ENCODE measurements at places on chromosomes 7 and 10.

GRCh38 chr7:40546616-40547501 lies 412.1 kb downstream of the SUGCT start:
- DNase-seq: no peak

DNA sequence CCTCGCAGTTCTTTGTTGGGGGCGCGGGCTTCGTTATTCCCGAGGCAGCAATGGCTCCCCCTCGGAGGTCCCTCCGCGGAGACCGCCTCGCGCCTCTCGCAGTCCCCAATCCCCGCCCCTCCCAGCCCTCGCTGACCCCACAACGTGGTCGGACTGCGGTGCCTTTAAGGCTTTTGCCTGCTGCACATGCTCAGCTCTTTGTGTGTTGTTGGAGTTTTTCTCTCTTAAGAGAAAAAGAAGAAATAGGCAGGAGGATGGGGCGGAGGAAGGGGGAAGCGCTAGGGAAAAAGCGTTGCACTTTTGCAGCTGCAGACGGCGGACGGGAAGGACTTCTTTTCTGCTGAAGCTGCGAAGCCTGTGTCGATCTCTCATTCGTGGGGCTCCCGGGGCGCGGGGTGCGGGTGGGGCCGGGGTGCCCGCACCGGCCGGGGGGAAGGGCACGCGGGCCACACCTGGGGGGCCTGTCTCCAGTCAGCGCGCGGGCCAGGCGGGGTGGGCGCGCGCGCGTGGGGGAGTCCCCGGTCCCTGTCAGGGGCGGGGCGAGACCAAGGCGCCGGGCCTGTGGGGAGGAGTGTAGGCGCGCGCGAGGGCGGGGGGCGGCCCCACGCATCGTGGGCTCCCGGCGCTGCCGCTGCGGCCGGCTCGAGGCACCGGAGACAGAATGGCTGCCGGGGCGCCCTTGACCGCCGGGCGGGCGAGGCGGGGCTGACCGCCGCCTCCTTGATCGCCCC lies 445 bp upstream of the ATRNL1 start:
- no peak for DNase-seq

DNA sequence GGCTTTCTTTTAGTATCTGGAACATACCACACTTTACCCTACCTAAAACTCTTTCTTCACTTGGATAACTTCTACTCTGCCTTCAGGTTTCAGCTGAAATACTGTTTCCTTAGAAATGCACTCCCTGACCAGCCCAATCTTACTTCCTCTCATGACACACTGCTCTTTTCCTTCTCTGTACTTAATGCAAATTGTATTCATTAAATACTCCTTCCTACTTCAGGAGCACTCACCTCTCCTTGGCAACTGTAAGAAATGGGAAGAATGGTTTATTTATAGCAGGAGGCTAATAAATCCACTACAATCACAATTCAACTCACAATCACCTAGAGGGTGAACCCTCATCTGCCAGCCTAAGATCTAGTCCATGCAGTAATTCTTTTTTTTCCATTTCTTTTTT lies 15.2 kb downstream of the ZCWPW1 start:
- DNase-seq: no peak

GRCh38 chr10:86371116-86371515 lies 4.5 kb upstream of the GRID1 start:
- DNase-seq: no peak

- DNase-seq: no peak
Measured at GRCh38 chr10:43926371-43926770, 277.7 kb upstream of the ZNF32 start.

GRCh38 chr7:84510505-84510904 lies 315.9 kb upstream of the SEMA3A start:
- DNase-seq: no peak

- no peak for DNase-seq
Measured at GRCh38 chr7:21160401-21160800, 267.5 kb upstream of the SP4 start.

- no peak for DNase-seq
Measured at GRCh38 chr7:54906963-54907362, 111.9 kb upstream of the EGFR start.

DNA sequence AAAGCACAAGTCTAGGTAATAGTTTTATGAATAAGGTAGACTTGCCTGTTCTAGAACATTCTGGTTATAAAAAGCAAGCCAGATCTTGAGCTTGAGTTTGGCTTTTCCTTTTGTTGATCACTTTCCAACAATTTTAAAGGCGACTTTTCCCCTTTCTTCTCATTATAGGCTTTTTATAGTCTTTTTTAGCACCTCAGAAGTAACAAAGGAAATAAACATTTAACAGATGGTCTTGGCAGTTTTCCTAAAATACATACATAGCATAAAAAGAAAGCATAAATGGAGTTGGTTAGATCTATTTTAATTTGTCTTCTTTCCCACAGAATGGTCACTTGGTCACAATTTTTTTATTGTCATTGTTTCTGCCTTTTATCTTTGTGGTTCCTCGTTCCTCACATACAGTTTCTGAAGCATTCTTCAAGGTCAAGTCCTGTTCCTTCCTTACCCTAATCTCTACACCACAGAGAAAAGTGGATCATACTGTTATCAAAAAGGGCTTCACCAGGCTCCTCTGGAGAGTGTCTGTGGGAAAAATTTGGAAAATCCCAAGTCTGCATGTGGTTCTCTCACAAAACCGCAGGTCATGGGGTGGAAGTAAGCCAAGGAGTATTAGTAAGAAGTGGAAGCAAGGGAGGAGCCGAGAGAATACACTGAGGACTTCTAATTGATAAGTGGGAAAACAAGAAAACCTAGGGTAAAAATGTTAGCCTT lies 31.3 kb downstream of the THNSL1 start:
- DNase-seq: no peak

GRCh38 chr10:131346456-131346855 lies 34.9 kb upstream of the TCERG1L start:
- DNase-seq: no peak

DNA sequence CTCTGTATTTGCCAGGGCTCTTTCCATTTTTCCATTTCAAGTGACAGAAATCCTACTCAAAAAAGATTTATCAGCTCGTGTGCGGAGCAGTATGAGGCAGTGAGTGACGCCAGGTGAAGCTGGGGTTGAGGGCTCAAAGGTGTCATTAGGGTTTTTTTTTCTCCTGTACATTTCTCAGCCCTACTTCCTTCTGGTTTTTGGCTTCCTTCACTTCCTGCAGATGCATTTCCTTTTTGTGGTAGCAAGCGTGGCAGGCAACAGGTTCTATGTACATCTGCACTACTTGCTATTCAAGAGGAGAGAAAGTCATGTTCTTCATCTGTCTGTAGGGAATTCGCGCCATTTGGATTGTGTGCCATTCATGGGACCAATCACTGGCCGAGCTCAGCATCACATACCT lies 52.8 kb upstream of the AOAH start:
- DNase-seq: no peak

- no peak for DNase-seq
Measured at GRCh38 chr10:19983880-19984565, 167.8 kb downstream of the PLXDC2 start.

DNA sequence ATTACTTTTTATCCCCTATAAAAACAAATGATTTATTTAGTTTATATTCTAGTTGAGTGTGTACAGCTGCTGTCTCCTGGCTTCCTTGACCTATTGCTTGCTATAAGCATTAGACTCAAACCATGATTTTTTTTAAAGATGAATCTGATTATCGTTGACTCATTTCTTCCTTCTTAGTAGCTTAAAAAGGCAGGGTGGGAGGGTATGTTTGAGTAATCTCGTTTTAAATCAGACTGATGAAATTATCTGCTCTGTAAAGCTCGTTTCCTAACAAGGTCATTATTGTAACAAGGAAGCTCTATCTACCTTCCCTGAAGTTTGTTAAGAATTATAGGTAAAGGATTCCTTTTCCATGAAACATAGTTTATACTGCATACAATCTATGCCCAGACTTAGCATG lies 276.3 kb upstream of the KCND2 start:
- DNase-seq: no peak

DNA sequence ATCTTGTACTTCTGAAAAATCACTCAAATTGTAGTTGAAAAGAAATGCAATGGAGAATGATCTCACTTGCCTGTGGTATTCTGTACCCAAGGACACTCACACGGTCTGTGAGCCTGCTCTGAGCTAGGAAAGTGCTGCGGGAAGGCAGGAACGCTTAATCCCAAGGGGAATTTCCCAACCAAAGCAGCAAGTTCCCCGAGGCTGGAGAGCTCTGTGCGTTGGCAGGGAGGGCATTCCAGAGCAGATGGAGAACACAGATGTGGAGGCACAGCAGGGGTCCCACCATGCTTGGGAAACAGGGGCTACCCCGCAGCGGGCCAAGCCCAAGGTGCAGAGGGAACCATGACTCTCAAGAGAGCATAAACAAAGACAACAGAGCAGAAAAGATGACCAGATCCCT lies 13.6 kb downstream of the SVIL start:
- no peak for DNase-seq

- no peak for DNase-seq
Measured at GRCh38 chr7:67566101-67566500, 569.5 kb downstream of the TYW1 start.

DNA sequence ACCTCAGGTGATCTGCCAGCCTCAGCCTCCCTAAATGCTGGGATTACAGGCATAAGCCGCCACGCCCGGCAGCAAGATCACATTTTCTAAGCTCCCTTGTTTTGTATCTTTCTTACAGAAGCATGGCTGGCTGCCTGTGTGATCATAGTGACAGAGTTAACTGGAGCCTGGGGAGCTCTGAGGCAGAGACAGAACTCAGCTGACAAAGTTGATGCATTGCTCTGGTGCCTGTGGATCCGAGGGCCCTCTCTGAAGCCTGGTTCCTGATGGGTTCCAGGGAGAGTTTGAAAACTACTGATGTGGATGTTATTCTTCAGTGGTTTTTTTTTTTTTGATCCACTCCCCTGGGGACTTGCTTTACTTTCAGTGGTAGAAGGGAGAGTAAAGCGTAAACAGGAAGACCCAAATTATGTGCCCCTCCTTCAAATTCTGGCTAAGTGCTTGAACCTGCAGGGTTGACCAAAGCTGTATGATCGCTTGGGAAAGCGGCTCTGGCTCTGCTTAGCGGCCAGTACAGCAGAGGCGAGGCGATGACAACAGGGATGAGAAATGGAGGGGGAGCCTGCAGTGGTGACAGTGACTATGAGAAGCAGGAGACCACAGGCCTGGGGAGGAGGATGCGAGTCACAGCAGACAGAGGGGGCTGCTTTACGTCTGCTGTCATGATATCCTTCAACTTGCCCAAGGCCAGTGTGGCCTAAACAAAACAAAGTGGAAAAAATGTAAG lies 6.8 kb upstream of the EFCAB10 start:
- DNase-seq: no peak

GRCh38 chr7:3861386-3861785 lies 560.3 kb downstream of the SDK1 start:
- DNase-seq: no peak

- no peak for DNase-seq
Measured at GRCh38 chr7:139562491-139562890, 39.0 kb downstream of the CLEC2L start.

GRCh38 chr10:120077707-120078492 lies 185.4 kb downstream of the SEC23IP start:
- no peak for DNase-seq

DNA sequence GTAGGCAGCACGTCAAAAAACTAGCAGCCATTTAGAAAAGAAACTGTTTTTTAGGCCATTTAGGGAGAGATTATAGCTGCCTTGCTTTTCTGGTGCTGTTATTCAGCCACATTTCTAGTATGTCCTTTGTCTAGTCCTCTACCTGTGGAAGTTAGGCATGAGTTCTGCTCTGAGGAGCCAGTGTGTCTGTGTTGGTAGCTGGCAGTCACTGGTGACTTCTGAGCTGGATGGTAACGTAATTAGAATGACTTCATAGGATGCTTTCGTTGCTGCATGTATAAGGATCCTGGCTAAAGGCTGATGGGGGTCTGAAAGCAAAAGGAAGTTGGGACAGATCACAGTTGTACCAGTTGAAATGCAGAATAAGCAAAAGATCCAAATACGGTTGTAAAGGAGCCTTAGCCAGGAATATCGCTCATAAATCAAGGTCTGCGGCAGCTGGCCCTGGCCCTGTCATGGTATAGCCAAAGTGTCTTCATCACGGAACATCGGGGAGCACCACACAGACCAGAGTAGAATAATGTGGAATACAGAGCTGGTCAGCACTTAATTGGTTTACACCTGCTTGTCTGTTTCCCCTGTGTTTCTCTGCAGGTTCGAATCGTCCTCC lies 226.7 kb downstream of the EXOC4 start:
- no peak for DNase-seq

- no peak for DNase-seq
Measured at GRCh38 chr7:68147614-68148238, 1151.1 kb downstream of the TYW1 start.

DNA sequence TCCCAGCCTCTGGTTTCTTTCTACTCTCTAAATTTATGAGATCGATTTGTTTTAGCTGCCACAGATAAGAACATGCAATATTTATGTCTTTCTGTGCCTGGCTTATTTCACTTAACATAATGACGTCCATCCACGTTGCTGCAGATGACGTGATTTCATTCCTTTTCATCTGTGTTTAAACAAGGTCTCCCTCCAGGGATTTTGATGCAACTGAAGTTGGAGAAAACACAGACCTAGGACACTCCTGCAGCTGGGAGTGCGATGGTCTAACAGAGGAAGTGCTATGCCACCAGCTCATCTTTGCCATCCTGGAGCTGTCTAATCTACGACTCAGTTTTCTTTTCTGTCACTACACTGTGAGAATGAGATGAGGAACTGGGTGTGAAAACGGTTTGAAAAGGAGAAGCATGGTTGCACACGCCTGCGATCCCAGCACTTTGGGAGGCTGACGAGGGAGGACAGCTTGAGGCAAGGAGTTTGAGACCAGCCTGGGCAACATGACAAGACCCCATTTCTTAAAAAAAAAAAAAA lies 1.5 kb upstream of the KCTD7 start:
- peak; percentile 25 for DNase-seq

DNA sequence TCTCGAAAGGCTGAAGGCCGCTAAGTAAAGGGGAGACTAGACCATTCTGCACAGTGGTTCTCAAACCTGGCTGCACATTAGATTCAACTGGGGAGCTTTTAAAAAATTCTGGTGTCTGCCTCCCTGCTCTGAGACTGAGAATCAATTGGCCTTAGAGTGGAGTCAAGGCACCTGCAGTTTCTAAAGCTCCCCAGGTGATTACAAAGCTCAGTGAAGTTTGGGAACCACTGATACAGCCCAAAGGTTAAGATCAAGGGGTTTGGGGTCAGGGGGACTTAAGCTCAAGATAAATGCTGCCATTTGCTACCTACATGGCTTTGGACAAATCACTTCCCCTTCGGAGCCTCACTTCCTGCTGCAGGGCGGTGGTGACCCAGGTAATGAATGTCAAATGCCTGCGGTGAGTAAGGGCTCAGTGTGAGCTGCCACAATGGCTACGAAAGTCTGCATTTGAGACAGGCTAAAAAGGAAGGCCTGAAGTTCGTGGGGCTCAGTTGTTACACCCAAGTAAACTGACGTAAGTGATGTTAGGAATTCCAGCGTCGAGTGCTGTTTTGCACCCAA lies 72.3 kb downstream of the TLL2 start:
- no peak for DNase-seq

DNA sequence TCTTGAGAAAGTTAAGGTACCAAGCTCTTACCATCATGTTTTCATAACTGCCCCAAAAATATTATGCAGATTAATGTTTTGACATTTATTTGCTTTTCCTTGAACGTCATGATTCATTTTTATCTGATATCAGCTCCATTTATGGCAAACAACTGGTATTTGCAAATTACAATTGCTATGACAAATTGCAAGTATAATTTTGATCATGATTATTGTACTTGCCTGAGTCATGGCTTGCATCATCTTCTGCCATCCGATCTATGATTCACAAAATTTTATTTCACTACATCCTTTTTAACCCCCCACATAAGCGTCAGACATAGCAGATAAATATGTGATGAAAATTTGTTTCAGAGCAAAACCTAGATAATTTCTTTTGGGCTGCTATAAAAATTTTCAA lies 155.0 kb downstream of the STK31 start:
- DNase-seq: no peak

GRCh38 chr7:86784765-86785164 lies 141.1 kb downstream of the GRM3 start:
- DNase-seq: no peak

Measured in tibial nerve (tissue), 4 donors.